ENCODE measurements at places on chromosomes 1 and 21.

DNA sequence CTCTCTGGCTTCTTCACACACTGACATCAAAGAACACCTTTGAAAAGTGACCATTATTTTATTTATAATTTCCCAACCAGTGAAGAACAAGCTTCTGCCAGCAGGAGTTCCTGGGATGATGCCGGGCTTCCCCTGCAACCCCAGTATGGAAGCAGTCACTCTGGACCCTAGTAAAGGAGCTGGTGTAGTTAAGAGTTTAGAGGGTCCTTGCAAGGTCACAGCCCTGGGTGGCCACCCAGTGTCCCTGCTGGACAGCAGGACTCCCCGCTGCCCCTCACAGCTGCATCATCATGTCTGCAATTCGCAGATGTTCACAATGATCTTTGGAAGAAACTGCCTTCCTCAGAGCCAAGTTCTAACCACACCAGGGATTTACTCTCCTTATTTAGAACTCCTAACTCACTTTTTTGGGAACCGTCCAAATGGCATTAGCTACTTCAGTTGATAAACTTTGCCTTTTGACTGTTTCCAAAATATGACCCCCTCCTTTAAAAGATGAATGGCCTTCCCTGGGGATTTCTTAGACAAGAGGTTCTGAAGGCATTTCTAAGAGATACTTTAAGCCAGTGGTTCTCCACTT is 90.6 kb downstream of the HIVEP3 start:
- DNase-seq: no peak

DNA sequence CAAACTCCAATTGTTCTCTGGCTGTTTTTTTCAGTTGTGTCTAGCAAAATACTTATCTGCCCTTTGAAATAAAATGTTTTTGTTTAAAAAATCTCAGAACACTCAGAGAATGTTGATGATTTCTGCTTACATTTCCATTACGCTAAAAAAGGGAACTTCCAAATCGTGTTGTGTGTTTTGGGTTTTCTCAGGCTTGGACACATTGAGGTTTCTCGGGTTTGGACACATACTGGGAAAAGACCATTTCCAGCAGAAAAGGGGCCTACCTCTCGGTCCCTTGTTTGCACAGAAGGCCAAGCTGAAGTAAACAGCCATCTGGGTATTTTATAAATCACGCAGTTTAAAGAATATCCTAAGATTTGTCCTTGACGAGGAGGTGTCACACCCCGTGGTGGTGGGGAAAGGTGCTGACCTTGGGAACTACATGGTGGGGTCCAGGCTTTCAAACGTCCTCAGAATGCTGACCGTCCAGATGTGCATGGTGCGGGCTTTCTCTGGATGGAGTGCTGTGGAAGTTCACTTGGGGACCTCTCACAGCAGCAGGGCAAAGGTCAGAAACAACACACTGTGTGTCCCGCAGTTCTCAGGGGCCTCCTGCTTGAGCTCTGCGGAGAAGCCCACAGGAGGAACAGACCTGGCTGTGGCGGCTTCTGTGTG is 67.8 kb downstream of the SLC37A1 start:
- no peak for DNase-seq

- DNase-seq: no peak
Measured at GRCh38 chr1:44832056-44832705, 10.9 kb downstream of the PTCH2 start.

DNA sequence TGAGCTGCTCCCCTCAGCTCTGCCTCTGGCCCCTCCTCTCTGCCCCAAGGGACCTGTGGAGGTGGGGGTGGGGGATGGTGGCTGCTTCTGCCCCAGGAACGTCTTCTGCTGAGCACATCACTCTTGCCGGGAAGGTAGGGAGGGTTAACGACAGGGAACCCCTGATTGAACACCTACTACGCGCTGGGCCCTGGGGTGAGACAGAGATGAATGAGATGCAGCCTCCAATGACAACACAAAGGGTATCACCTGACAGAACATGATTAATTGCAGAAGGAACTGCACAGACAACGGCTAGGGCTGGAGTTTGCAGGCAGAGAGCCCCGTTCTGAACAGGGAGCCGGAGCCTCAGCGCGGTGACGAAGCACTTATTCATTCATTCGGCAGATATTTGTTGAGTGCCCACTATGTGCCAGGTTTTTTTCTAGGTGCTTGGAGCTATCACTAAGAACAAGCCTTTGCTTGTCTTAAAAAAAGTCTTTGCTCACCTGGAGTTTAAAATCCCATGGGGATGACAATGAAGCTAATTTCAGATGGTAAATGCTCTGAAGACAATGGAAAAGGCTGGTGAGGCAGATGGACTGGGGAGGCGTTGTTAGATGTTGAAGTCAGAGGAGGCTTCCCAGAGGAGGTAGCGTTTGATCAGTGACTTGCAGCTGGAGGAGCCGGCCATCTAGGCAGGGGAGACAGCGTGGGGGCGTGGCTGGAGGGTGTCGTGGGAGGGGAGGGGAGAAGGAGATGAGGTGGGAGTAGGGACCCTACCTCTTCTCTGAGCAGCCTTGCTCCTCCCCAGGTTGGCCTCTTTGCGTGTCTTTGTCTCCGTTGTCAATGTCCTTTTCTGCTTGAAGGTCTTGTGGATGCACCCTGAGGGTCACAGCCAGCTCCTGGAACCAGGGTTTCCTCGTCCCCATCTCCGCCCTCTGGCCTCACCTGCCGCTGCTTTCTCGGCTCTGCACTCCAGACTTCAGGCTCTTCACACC is 103.1 kb upstream of the CSF3R start:
- no peak for DNase-seq

GRCh38 chr21:39048574-39048973 is 134.7 kb downstream of the PSMG1 start:
- no peak for DNase-seq

DNA sequence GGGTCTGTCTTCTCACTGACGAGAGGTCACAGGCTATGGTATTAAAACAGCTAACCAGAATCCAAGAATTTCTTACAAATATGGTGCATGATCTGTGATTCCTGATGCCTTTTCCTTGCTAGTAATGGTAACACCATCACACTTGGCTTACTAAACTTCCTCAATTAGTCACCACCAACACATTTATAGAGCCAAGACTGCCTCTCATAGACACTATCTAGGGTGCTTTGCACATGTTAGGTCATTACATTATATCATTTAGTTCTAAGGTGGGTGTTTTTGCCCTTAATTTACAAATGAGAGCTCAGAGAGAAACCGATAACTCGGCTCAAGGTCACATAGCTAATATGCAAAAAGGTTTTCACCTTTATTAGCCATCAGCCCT is 8.7 kb downstream of the KIF21B start:
- DNase-seq: no peak

DNA sequence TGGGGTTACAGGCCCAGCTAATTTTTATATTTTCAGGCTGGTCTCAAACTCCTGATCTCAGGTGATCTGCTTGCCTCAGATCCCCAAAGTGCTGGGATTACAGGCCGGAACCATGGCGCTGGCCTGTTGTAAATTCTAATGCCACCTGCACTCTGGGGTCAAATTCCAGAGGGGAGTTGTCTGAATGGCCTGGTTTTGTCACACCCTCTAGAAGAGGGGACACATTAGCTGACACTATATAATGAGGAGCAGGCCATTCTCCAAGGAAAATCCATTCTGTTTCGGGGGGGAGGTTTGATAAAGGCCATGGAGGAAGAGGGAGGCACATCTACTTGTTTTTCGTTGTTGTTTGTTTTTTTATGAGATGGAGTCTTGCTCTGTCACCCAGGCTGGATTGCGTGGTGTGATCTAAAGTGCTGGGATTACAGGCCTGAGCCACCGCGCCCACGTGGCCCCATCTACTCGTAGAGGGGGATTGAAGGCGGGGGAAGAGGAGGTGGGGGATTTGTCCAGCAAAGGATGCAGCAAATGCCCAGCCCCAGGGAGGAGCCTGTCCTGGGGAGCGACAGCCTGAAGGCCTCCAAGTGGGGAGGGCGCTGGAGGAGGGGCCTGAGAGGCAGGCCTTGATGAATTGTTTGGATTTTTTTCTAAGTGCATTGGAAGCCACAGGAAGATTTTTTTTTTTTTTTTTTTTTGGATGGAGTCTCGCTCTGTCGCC is 78.4 kb upstream of the SLC45A1 start:
- no peak for DNase-seq

DNA sequence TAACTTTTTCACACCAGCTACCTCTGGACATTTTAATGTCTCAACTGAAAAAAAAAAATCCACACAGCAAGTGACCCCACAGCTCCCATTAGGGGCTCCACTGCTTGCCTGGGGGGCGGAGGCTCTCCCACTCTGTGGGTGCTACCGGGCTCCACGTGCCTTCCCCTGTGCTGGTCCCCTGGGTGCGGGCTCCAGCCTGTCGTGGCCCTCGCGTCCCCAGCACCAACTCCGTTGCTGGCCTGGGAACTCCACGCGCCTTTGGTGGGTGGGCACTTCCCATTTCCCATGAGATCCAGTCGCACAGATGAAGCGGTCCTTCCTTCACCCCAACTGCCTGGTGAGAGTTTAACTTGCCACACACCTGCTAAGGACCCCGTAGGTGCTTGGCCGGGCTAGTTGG is 27.1 kb upstream of the GPR153 start:
- no peak for DNase-seq

DNA sequence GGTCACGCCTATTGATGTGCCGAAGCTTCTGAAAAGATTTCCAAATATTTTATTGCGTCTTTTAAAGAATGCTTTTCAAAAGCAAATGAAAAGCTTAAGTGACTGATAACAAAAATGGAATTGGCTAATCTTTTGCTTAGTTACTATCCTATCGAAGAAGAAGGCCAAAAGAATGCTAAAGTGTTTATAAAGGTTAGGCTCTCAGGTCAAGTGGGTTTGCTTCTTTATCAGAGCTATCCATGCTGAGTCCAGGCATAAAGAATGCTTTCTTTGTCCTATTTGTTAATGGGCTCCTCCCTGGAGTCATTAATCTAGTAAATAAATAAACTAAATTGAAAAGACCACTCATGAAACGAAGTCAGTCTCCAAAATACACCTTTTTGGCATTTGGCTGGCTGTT is 133.4 kb upstream of the LYPLAL1 start:
- DNase-seq: no peak

- DNase-seq: no peak
Measured at GRCh38 chr1:30406996-30407864, 316.2 kb downstream of the MATN1 start.

- DNase-seq: no peak
Measured at GRCh38 chr1:70083519-70083918, 121.9 kb downstream of the LRRC40 start.

GRCh38 chr1:239922778-239923522 is 168.7 kb upstream of the FMN2 start:
- DNase-seq: no peak

All from LNCaP clone FGC (cell line).